ENCODE measurements at places on chromosomes 2 and 18. TPM values are rescaled to one million over a fixed set of nuclear protein-coding genes. Genes with fewer than 3 reads are reported as not detected.

- DNase-seq = no peak
Observed at GRCh38 chr18:58637197-58637596, 8.3 kb upstream of the ALPK2 start.

EMX1 gene
- total RNA-seq = 0.71 TPM

- DNase-seq = no peak
Observed at GRCh38 chr2:149155988-149156387, 117.5 kb downstream of the LYPD6B start.

SIX3 gene
- not detected for total RNA-seq

SERPINB4 gene
- total RNA-seq = not detected
